ENCODE measurements at places on chromosomes 2 and 18. TPM values are rescaled to one million over a fixed set of nuclear protein-coding genes. Genes with fewer than 3 reads are reported as not detected.

The UGT1A4 gene
- total RNA-seq = not detected

The CFAP65 gene
- not detected for total RNA-seq

GRCh38 chr2:12006850-12007249 lies 260.4 kb downstream of the LPIN1 start:
- no peak overlapping the region for H3K4me3 ChIP-seq
- H3K27ac ChIP-seq = no peak overlapping the region
- H3K4me1 ChIP-seq = no peaks in the 10 kb centered on the region
- H3K36me3 ChIP-seq = no peaks in the 10 kb centered on the region
- H3K27me3 ChIP-seq = no peaks in the 10 kb centered on the region
- no peak for DNase-seq

- H3K4me3 ChIP-seq = no peak overlapping the region
- no peaks in the 10 kb centered on the region for H3K27me3 ChIP-seq
- peak overlapping the region; percentile 68 for H3K27ac ChIP-seq
- H3K4me1 ChIP-seq = peaks cover 13% of the 10 kb centered on the region
- peaks cover 31% of the 10 kb centered on the region for H3K36me3 ChIP-seq
- DNase-seq = peak; percentile 61
These were observed 13.4 kb downstream of the IL1R1 start for GRCh38 chr2:102155703-102156515.

DNA sequence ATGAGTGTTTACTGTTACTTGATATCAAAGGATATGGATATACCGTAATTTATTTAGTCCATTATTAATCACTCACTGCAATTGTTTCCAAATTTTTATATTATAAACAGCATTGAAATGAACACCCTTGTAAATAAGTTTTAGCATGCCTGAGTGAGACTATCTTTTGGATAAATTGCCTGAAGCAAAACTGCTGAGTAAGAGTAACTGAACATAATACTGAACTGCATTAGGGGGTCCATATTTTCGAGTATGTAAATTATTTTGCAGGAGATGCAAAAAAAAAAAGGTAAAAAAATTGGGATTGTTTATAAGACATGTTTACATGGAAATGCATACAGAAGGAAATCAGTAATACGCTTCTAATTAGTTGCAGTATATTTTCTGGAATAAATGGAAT lies 215.6 kb upstream of the SMAD7 start:
- no peak overlapping the region for H3K4me3 ChIP-seq
- no peaks in the 10 kb centered on the region for H3K4me1 ChIP-seq
- no peaks in the 10 kb centered on the region for H3K27me3 ChIP-seq
- no peak overlapping the region for H3K27ac ChIP-seq
- no peaks in the 10 kb centered on the region for H3K36me3 ChIP-seq
- no peak for DNase-seq

GRCh38 chr2:109244750-109245382 lies 115.9 kb downstream of the SH3RF3 start:
- no peak overlapping the region for H3K4me3 ChIP-seq
- DNase-seq = no peak
- peaks cover 59% of the 10 kb centered on the region for H3K4me1 ChIP-seq
- H3K27ac ChIP-seq = peak overlapping the region; percentile 28
- H3K36me3 ChIP-seq = no peaks in the 10 kb centered on the region
- no peaks in the 10 kb centered on the region for H3K27me3 ChIP-seq

DNA sequence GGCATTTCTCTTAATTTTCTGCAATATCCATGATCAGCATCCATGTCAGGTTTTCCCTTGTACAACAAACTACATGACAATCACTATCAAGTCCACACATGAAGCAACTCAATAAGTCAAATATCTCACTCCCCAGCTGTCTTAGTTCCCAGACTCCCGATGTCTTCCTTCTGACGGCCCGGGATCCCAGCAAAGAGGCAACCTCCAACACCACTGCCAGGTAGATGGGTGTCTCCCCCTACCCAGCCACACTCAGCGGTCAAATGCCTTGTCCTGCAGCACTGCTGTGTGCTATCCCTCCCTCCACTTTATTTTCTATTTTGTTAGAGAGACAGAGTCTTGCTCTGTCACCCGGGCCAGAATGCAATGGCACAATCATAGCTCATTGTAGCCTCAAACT lies 23.3 kb downstream of the TRABD2A start:
- no peak overlapping the region for H3K27ac ChIP-seq
- DNase-seq = no peak
- no peaks in the 10 kb centered on the region for H3K4me1 ChIP-seq
- no peaks in the 10 kb centered on the region for H3K27me3 ChIP-seq
- no peak overlapping the region for H3K4me3 ChIP-seq

DNA sequence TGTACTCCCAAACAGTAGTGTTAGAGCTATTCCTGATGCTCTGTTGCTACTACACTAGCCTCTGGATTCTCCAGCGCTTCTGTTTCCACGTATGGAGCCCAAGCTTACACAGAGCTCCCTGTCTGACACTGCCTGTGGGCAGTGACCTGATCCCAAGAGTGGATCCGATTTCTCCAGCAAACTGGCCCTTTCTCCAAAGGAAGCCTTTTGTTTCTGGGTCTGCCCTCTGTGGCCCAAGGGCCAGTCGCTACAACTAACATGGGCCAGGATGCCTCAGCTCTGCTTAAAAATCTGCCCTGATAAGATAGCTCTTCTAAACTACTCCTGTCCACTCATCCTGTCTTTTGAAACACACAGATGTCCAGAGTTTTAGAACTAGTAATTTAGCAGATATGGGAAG lies 172.6 kb upstream of the NRP2 start:
- DNase-seq = no peak
- no peak overlapping the region for H3K27ac ChIP-seq
- no peaks in the 10 kb centered on the region for H3K27me3 ChIP-seq
- H3K4me1 ChIP-seq = no peaks in the 10 kb centered on the region
- H3K4me3 ChIP-seq = no peak overlapping the region

GRCh38 chr2:112812318-112813267 lies 24.0 kb downstream of the IL1B start:
- H3K4me3 ChIP-seq = no peak overlapping the region
- no peaks in the 10 kb centered on the region for H3K27me3 ChIP-seq
- peaks cover 8% of the 10 kb centered on the region for H3K4me1 ChIP-seq
- no peak for DNase-seq
